Effector CD4-positive, alpha-beta T cell (primary cell): ENCODE measurements at places on chromosomes 5 and 9.

- no peak for DNase-seq
Measured at GRCh38 chr9:14438232-14439021, 124.5 kb upstream of the NFIB start.

DNA sequence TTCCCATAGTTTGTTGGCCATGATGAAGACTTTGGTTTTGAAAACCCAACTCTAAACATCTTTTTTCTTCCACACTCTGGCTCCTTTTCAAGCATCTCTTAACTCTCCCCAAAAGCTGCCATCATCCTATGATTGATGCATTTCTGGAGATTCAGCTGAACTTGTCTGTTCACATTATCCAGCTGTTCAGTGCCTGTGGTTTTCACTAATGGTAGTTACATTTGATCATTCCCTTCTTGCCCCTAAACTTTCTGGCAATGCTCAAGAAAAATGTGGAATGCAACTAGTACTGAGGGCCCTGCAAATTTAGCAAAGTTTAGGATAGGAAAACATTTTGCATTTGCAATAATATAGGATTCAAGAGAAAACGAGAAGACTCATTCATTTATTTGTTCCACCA is 267.5 kb downstream of the ENC1 start:
- DNase-seq = no peak

DNA sequence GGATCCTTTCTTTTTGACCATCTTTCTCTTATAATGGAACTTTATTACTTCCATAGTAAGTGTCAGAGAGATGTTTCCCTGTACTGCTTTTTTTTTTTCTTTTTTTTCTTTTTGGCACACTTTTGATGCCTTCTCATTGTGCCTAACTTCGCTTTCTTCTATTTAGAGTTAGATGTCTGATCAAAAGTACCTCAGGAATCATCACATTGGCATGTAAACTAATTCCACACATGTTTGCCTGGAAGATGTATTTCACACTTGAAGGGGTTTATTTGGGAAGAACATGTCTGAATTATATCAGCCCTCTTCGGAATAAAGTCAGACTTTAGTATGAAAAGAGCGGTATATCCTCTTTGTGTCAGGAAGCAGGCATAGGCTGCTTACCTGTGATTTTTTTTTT is 35.1 kb downstream of the SMARCA2 start:
- DNase-seq = no peak

DNA sequence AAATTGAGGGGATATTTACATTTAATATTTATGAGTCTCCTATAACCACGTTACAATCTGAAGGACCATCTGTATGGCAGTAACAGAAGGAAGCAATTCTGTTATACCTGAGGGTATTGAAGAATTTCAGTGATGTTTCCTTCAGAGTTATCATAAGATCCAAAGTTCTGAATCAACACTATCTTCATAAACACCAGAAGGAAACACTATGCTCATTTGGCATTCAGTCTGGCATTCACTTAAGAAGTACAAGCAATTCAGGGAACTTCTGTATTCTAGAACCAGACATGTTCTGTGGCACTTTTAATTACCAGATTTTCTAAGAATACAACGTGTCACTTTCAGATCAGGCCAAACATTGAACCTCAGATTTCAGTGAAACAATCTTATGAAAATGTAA is 9.6 kb downstream of the DAB2 start:
- DNase-seq = no peak

DNA sequence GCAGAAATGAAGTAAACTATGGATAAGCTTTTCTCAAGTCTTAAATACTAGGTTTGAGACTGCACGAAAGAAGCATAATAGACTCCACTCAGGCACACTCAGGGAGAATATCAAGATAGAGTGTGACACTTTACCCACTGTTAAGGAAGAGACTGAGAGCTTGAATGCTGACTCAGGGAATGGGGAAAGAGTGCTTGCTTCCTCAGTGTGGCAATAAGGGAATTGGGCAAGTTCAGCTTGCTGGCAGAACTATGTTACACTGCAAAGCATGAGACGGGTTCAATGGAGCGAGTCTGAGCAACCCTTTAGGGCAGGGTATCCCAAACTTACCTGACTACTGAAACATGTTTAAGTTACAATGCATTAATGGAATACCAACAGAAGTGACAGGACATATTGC is 237.7 kb upstream of the MEF2C start:
- no peak for DNase-seq
